ENCODE measurements at places on chromosomes 6 and 20.
A peak's percentile ranks its signal among the peaks of the same experiment; 100 is the strongest.

GRCh38 chr20:8221887-8222419, 89.9 kb downstream of the PLCB1 start:
- DNase-seq = no peak

DNA sequence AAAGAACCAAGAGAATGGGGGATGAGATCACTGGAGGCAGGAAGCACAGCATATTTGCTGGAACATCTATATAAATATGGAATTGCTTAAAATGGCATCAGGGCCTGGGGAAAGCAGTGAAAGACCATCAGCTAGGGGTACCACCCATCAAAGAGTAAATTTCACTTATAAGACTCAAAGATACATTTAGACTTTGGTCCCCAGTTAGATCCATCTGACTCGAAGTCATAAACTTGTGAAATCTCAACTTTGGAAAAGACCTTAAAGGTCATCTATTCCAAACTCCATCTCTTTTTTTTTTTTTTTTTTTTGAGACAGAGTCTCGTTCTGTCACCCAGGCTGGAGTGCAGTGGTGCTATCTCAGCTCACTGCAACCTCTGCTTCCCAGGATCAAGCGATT, 109.8 kb downstream of the UNC5CL start:
- DNase-seq = no peak

GRCh38 chr6:46217671-46218131, 46.9 kb upstream of the ENPP5 start:
- peak; percentile 49 for DNase-seq

- DNase-seq = no peak
These were observed 231.8 kb upstream of the GMDS start for GRCh38 chr6:2477250-2477649.
